ENCODE measurements at places on chromosomes 6 and 20.

DNA sequence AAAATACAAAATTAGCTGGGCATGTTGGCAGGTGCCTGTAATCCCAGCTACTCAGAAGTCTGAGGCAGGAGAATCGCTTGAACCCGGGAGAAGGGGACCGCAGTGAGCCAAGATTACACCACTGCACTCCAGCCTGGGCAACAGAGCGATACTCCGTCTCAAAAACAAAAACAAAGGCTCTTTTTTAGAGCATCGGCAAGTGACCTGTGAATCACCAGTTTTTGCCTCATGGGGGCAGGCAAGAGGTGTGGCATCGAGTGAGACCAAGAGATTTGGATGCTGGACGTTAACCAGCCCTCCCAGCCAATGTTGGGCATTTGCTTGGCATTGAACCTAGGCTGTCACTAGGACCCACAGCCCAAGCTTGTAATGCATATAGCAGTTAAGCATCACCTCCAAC lies 14.6 kb upstream of the CDK5RAP1 start:
- DNase-seq = no peak

DNA sequence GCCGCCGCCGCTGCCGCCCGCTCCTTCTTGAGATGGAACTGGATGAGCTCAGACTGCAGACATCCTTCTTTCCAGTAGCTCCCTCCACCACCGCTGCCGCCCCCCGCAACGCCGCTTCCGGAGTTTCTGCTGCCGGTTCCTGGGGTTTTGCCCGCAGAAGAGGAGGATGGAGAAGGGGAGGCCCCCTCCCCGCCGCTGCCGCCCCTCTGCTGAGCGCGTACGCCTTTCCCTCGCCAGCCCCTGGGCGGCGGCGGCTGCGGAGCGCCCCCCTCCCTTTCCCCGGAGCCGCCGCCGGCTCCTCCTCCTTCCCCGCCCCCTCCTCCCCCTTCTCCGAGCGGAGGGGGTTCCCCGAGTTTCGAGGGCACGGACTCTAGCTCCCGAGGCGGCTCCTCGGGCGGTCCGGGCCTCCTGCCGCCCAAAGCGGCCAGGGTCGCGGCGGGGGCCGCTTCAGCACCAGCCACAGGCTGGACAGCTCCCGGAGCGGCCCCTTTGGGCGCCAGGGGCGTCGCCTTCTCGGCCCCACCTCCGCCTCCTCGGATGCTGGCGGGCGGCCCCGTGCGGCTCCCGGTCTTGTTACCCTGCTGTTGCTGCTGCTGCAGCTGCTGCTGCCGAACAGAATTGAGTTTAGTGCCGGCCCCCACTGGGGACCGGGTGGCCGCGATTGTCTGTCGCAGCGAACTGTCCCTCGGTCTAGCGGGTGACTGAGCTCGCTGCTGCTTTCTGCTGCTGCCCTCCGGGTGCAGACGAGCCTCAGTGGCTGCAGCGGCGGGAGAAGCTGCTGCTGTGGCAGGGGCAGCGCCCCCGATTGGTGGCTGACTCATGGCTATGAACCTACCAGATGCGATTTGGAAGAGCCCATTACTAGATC lies 3.1 kb downstream of the MTCL3 start:
- DNase-seq = no peak

DNA sequence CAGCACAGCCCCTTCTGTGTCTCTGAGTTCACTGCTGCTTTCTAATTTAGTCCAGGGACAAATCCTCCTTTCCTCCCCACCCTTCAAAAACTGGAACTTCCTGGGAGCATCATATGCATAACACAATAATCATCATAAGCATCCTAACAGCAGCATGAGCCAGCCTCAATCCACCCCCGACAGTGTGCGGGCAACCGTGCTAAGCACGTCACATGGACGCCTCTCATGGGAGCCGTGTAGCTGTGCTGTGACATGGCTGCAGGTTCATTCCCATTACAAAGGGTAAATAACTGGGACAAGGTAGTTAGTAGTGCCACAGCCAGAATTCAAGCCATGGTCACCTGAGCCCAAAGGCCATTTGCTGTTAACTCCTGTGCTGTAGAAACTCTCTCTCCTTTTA lies 24.5 kb upstream of the ULBP3 start:
- DNase-seq = no peak

- no peak for DNase-seq
These were observed 64.5 kb downstream of the CTNNBL1 start for GRCh38 chr20:37758332-37758731.

- no peak for DNase-seq
These were observed 254.5 kb downstream of the TMEM242 start for GRCh38 chr6:157068691-157069324.

Measured in left renal cortex interstitium (tissue), 4 donors.